NCI-H187 (cell line): ENCODE measurements at places on chromosomes 2 and 18.

- no peak for DNase-seq
Observed at GRCh38 chr2:98528349-98528748, 80.0 kb downstream of the COA5 start.

- no peak for DNase-seq
Observed at GRCh38 chr2:95240091-95240490, 32.8 kb downstream of the ZNF892 start.

DNA sequence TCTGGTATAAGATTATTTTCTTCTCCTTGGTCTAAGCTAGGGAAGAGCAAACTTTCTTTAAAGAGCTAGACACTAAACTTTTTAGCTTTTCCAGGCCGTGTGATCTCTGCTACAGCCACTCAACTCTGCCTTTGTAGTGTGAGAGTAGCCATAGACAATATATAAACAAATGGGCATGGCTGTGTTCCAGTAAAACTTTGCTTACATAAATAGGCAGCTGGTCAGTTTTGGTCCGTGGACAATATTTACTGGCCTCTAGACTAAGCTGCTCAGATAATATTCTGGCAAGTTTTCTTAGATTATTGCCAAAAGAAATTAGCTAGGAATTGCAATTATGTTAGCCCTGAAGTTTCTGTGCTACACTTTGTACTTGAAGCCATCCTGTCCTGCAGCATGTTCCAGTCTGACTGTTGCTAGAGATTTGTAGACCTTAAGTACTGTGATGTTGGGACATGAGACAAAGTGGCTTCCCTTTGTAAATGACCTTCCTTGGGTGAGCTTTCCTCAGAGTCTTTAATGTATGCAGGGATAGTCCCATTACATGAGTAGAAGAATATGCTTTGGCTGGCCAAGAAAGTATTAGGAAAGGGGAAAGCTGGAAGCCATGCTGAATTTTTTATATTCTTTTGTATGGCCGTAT lies 126.9 kb downstream of the SOX11 start:
- no peak for DNase-seq

- DNase-seq, result peak; percentile 1
Observed at GRCh38 chr18:36942264-36942663, 113.3 kb downstream of the KIAA1328 start.

- no peak for DNase-seq
Observed at GRCh38 chr2:159028776-159029175, 60.3 kb downstream of the TANC1 start.

GRCh38 chr2:217650716-217651360 lies 352.0 kb downstream of the TNS1 start:
- DNase-seq, result no peak

DNA sequence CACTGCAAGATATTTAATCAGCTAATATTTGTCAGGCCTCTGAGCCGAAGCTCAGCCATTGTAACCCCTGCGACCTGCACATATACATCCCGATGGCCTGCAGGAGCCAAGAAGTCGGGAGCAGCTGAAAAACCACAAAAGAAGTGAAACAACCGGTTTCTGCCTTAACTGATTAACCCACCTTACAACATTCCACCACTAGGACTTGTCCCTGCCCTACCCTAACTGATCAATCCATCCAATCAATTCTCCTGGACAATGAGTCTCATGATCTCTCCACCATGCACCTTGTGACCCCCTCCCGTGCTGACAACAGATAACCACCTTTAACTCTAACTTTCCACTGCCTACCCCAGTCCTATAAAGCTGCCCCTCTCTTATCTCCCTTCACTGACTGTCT lies 945.4 kb upstream of the GYPC start:
- no peak for DNase-seq

GRCh38 chr18:43060020-43060419 lies 55.5 kb downstream of the RIT2 start:
- no peak for DNase-seq

DNA sequence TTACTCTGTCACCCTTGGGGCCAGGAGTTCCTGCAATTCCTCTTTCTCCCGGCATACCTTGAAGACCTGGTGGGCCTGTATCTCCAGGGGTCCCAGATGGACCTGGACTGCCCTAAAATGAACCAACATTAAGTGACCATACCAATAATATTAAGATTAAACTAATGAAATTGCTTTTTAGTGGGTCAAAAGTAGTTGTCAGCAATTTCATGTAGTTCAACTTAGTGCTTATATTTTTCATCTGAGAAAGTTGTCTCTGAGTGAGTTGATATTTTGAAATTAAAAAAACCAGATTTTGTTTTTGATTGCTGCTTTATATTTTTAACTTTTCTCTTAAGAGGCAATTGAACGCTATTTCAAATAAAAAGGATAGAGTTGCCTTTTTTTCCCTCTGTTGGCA lies 83.1 kb downstream of the COL3A1 start:
- no peak for DNase-seq

DNA sequence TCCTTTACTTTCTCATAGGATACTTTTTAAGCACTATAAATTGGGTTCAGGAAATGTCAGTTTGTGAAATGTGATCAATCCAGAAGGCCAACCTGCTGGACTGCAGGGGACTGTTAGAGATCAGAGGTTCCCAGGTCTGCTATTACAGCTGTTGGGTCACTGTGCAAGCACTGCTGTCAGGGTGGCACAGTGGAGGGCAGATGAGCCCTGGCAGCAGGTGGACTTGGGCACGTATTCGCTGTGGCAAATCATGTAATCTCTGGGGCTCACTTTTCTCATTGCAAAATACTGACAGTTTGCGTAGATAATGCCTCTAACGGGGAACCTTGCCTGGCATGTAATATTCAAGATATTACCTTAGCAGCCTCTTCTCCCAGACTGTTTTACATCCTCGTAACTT lies 18.1 kb downstream of the RAB31 start:
- DNase-seq, result no peak

DNA sequence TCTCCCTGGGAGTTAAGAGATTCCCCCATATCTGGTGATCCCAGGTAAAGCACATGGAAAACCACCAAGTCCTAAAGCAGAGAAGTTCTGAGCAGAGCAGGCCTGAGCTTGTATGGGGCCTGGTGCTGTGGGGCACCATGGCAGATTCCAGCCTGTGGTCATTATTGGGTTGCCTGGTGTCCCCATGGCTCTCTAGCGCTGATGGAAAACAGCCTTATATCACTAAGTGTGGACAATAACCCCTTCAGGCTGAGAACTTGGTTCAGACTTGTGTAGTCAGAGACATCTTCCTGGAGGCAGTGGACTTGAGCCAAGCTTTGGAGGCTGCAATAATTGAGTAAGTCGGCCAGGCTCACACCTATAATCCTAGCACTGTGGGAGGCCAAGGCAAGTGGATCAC lies 96.8 kb downstream of the MCFD2 start:
- no peak for DNase-seq

DNA sequence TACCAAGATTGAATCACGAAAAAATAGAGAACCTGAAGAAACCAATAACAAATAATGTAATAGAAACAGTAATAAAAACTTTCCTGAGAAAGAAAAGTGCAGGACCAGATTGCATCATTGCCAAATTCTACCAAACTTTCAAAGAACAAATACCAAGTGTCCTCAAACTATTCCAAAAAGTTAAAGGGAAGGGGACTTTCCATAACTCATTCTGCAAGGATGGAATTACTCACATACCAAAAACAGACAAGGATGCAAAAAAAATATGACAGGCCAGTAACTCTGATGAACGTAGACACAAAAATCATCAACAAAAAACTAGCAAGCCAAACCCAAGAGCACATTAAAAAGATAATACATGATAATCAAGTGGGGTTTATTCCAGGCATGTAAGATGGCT lies 172.3 kb upstream of the SLC35G4 start:
- no peak for DNase-seq

- no peak for DNase-seq
Observed at GRCh38 chr2:31893094-31893493, 117.7 kb downstream of the MEMO1 start.

DNA sequence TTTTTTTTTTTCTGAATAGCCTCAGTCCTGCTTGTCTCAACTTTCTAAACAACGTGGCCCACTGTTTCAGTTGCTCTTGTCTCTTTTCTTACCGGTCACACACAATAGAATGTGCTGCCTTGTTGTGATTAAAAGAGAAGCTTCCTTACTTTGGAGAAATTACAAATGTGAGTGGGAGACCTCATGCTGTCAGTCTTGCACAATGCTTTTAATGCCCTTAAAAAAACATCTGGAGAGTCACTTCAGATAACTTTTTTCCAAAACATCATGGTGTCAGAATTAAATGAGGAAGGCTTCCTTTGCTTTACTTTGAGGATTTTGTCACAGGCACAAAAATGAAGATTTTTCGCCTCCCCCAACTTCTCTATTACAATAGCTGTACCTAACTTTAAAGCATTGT lies 37.7 kb downstream of the LHCGR start:
- no peak for DNase-seq

- DNase-seq, result no peak
Observed at GRCh38 chr2:13332060-13332459, 615.3 kb downstream of the TRIB2 start.

GRCh38 chr2:65421432-65421748 lies 11.0 kb downstream of the SPRED2 start:
- DNase-seq, result no peak

DNA sequence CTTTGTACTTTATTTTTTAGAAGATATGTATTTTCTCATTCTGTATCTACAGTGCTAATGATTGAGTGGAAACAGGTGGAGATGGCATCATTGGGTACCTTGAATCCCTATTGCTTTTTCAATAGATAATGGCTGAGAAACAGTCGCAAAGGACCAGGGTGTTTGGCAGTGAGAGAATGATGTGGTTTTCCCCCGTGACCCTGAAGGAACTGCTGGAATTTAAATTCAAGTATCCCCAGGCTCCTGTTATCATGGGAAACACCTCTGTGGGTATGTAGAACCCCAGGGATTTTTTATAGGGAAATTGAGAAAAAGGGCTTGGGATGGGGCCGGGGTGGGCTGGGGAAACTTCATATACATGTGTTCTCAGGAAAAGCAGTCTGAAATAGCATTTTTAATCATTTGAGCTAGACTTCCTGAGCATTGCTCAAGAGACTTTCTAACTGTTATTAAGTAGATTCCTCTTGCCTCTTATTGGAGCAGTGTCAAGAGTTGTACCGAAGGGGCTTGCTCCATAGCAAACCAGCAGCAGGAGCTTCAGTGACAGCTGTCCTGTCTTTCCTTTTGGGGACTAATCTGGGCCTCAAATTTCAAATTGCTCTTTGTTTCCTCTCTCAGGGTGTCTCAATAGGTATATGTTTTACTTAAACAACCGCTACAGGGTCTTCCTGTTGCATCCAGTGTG lies 18.9 kb downstream of the AOX1 start:
- no peak for DNase-seq

DNA sequence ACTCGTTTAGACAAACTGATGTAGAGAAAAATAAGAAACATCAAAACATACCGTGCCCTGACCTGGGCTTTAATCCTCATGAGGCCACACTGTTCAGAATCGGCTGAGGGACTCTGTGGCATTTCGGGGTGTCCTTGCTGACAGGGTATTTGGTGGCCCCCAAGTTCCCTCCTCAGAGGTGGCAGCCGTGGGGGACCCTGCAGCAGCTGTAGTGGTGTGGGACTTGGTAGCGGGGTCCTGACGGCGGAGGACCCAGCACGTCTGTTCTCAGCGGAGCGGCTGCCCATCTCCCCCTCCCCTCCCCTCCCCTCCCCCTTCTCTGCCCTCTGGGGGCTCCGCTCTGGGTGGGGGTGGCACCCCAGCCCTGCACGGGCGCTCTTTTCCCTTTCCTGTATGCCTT lies 18.4 kb downstream of the KCNG2 start:
- no peak for DNase-seq

DNA sequence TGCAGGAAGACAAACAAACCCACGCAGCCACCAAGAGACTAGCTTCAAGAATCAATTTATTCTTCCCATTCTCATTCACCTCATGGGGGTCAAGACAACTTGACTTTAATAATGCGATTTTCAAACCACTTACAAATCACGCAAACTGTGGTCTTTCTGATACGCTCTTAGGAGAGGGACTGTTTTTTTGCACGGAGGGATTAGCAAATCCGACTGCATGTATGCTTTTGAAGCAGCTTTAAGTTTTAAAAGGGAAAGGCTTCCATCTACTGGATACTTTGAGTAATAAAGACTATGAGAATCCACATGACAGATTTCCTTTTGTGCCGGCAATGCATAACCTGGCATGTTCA lies 322.9 kb upstream of the KCNJ3 start:
- no peak for DNase-seq

GRCh38 chr2:36492216-36492945 lies 105.6 kb downstream of the FEZ2 start:
- DNase-seq, result no peak

DNA sequence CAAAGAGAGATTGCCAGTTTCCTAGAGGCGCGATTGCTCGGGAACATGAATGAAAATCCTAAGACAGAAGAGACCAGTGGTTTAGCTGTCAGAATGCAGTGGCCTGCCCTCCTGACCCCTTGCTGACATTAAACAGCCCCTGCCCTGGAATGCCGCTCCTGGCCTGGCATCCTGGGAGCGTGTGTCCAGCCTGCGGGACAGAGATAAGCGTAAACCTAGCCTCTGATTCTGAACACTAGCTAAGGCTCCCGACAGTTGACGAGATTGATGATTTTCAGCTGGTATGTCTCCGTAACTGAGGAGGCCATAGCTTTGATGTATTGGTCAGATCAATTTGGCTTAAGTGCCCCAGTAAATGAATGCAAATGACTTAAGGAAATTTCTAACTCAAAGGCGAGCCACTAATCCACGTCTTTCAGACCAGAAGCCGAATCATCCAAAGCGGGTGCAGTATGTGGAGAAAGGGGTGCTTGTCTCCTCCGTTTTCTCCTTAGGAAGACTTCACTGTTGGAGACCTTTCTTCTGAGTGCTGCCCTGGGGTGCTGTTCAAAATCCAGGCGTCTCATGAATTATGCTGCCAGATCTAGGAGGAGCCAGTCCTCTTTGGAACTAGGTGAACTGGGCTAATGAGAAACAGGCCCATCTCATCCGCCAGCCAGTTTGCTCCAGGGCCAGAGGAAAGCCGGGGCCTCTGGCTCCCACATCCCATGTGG lies 142.5 kb upstream of the L3MBTL4 start:
- DNase-seq, result no peak

DNA sequence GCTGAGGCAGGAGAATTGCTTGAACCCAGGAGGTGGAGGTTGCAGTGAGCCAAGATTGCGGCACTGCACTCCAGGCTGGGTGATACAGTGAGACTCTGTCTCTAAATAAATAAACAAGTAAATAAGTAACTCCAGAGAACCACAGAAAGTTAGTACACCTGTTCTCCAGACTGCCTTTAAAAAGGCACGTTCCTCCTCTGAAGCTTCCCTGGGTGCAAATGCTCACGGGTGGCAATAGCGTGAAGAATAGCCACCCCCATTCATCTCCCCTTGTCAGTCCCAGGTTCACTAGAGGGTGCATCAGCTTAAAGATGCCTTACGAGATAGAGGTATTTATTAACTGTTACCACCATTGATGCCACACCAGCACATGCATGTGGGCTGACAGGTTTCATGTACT lies 64.3 kb upstream of the RTN4 start:
- DNase-seq, result no peak

GRCh38 chr18:72419914-72420313 lies 124.2 kb downstream of the CBLN2 start:
- no peak for DNase-seq

DNA sequence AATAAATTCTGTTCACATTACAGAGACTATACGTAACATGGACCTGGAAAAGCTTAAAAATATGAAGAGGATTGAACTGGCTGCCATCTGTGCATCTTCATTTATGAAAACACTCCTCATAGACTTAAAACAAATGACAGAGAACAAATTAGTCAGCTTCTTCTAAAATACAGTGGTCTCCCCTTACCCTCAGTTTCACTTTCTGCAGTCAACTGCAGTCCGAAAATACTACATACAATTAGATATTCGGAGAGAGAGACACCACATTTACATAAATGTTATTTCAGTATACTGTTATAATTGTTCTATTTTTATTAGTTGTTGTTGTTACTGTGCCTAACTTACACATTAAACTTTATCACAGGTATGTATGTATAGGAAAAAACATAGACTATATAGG lies 6.5 kb downstream of the RNF103 start:
- DNase-seq, result no peak
